8988T (cell line): ENCODE measurements at places on chromosomes 1 and 21.

DNA sequence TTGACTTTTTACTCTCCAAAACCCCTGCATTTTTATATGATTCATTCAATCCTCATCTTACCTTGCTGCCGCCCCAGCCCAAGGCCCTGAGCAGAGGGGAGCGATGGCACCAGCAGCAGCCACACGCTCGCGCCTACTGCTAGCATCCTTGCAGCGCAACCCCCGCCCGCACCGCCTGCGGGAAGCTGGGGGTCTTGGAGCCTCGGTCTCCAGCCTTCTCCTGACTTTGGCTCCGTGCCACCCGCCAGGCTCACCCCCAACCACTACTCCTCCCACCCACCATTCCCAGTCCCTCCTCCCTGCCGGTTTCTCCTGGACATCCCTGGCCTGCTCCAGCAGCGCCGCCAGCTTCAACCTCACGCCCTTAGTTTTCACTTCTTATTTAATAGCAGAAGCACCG lies 76.6 kb downstream of the RPE65 start:
- no peak for DNase-seq

GRCh38 chr1:212968368-212968863 lies 18.1 kb downstream of the VASH2 start:
- DNase-seq, result no peak

DNA sequence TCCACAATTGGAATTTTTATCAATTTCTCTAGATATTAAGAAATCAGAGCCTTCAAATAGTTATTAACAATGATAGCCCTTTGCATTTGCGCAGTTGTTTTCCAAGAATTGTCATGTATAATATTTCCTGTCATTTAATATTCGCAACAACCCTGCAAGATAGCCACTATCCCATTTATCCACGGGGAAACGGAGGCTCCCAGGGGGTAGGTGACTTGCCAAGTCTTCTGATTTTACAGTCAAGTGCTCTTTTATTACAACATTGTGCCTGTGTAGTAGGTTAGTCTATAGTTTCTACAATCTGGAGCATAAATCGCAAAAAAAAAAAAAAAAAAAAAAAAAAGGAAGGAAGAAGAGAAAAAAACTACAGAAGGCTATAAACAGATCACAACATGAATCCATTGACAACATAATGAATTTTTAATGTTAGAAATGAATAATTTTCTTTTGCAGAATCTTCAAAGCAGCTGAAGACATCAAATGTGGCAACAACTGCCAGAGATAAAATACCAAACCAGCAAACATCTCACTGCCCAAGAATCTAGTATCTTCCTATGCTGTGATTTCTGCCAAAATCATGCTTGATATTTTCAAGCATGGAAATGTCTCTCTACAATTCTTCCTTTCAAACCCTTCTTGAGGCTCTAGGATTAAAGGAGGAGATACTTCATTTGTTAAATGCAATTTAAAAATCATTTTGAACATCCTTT lies 125.5 kb downstream of the PTPN14 start:
- DNase-seq, result no peak

DNA sequence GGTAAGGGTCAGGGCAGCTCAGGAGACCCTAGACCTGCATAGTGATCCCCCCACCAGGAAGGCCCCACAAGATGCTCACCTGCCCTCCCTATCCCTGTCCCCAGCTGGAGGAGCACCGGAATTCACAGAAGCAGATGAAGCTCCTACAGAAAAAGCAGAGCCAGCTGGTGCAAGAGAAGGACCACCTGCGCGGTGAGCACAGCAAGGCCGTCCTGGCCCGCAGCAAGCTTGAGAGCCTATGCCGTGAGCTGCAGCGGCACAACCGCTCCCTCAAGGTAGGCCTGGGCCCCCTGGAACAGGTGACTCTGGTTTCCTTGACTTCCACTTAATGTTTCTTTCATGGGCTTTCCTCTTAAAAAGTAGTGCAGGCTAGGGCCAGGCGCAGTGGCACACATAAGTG lies 8.4 kb downstream of the TXLNA start:
- DNase-seq, result no peak

DNA sequence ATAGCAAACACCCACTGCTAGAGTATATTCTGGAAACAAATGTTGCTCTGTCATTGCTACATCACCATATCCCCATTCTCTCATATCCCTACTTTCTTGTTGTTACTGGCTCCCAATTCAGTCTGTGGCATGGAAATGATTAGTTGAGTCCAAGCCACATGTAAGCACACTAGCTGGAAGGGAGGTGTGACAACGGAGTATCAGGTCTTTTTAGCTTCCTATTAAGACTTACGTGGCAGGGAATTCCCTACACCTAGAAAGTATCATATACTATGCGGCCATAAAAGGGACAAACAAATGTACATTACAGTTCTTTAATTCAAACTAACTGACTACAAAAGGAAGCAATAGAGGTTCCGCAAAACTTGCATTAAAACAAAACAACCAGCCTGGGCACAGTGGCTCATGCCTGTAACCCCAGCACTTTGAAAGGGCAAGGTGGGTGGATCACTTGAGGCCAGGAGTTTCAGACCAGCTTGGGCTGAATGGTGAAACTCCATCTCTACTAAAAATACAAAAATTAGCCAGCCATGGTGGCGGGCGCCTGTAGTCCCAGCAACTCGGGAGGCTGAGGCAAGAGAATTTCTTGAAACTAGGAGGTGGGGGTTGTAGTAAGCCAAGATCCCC lies 48.6 kb downstream of the INTS7 start:
- no peak for DNase-seq

- DNase-seq, result no peak
Measured at GRCh38 chr1:36183309-36183856, 27.4 kb downstream of the MAP7D1 start.

DNA sequence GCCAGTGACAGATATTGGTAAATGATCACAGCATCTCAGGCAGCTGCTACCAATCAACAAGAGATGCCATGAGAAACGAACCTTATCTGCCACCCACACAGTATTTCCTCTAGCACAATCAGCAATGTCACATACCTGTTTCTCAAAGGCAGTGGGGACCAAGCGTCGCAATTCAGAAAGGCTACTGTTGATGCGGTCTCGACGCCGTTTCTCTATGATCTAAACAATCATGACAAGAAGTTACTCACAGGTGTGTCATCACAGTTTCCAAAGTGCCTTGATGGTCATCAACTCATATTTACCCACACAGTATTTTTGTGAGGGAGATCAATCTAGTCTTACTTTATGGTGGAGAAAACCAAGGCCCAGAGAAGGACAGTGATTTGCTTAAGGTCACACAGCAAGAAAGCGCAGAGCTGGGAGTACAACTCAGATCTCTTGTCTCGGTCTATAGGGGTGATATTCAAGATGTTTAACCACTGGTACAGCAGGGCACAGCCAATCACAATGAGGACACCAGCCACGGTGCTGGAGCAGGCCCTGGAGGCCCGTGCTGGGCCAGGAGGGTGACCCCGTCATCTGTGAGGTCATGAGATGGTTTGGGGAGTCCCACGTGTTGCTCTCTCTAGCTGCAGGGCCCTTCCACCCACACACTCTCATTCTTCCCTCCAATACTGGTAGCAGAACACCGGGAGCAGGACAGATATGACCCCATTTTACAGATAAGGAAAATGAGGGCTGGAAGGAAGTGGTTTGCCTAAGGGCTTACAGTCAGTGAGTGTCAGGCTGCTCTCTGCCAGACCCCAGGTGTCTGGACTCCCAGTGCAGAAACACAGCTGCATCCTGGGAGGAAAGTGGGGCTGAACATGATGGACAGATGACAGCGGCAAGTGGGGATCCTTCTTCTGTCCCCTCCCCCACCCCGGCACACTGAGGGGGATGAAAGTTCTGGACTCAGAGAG lies 7.8 kb downstream of the HEYL start:
- no peak for DNase-seq

DNA sequence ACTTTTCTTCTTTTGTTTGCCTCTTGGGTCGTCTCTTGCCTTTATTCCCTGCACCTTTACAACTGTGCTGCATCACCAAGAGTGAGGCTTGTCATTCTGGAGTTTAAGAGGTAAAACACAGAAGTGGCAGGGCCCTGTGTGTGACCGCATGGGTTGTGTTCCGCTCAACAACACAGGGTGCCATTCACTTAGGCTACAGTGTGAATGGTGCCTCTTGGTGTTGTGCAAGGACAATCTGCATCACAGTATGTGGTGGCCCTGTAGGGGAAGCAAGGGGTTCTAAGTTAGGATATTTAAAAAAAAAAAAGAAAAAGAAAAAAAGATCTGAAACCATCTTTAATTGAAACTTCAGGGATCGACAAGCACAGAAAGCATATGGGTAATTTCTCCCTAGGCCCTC lies 38.2 kb downstream of the BRINP2 start:
- no peak for DNase-seq

DNA sequence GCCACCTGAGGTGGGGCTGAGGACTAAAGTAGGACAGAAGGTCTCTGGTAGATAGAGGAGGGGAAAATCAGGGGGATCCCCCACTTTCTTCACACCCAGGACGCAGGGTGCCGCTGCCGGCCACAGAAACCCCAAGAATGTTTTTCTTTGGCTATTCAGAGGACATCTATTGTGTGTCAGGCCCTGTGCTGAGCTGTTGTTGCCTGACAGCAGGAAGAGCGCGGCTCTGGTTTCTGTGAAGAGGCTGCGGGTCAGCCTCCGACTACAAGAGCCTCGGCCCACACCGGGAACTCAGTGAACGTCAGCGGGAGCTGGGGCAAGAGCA lies 407 bp upstream of the PIGV start:
- no peak for DNase-seq
